ENCODE measurements at places on chromosomes 5 and 9.

- DNase-seq = no peak
Measured at GRCh38 chr5:33701251-33701650, 190.5 kb downstream of the ADAMTS12 start.

GRCh38 chr5:159444441-159445082 lies 114.3 kb upstream of the IL12B start:
- no peak for DNase-seq

DNA sequence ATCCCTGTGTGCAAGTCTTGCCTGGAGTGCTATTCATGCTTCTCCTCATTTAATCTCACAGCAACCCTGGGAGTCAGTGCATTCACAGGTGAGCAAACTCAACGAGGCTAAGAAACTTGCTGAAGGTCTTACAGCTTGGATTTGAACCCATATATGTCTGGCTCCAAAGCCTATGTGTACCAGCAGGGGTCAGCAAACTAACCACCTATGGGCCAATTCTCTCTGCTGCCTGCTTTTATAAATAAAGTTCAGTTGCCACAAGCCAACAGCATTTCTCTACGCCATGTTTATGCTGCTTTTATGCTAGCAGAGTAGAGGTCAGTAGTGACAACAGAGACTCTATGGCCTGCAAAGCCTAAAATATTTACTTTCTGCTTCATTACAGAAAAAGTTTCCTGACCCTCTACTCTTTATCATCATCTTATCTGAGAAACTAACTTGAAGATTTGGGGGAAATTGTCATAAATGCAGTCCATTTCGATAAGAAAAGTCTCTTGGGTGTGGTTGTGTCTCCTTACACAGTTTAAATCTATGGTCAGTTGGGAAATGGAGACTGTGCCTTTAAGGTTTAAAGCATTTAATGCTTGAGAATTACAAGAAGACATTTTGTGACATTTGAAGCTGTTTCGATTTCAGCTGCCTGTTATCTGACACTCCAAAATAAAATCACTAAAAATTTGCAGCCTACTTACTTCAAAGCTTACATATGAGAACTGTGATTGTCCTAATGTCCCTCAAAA lies 137.7 kb downstream of the PRELID2 start:
- no peak for DNase-seq

DNA sequence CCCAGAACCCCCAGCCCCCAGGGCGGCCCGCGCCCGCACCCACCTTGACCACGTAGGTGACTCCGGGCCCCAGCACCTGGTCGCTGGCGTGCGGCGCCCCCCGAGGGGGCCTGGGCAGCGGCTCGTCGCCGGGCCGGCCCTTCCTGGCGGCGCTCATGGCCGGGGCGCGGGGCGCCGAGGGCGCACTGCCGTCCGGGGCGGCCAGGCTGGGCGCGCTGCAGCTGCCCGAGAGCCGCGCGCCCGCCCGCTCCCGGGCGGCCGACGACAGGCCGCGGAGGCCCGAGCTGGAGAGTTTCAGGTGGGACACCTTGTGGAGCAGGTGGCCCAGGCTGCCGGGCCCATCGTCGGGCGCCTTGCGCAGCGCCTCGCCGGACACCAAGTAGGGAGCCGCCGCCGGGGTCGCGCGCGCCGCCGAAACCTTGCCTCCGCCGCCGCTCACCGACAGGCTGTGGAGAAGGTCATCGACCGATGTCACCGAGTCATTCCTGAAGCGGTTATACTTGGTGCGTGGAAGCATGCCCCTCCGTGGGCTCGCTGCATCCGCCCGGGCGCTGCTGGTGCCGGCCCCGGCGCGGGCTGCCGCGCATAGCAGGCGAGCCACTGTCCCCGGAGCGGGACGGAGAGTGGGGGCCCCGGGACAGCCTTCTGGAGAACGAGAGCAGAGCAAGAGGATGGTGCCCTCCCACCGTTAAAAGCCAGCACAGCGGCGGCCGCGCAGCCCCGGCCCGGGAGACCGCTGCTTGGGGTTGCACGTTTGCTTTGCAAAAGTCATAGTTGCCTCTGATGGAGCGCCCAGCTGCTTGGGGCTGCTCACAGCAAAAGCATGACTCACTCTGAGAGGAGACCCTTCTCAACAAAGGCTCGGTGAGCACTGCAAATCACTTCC lies at the start of gene SHC3:
SHC3 (minus strand) TSS at position 875 of the 886 bp plus-strand sequence; CDS start at position 517, 358 bp downstream.
- DNase-seq = peak; percentile 5

GRCh38 chr5:147558826-147559225 lies 49.0 kb upstream of the DPYSL3 start:
- DNase-seq = peak; percentile 80

DNA sequence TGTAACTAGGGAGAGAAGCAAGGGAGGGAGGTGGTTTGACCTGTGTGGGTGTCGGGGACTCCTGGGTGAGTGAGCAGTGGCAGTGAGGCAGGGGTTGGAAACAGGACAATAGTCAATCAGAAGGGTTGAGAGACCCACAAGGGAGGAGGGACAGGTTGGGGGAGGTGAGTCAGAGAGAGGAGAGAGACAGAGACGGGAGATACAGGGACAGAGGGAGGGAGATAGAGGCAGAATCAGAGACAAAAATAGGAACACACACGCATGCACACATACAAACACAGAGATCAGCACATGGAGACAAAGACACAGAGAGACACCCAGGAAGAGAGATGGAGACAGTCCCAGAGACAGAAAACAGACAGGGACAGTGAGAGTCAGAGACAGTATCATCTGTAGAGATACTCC lies 39.3 kb upstream of the PTGS1 start:
- DNase-seq = no peak
